ENCODE measurements at places on chromosomes 12 and 14.

GRCh38 chr12:78406828-78407227 lies 457.7 kb upstream of the SYT1 start:
- DNase-seq: peak; percentile 17

- DNase-seq: no peak
These were observed 3.3 kb upstream of the P3H3 start for GRCh38 chr12:6824901-6825381.

- DNase-seq: no peak
These were observed 10.7 kb upstream of the HSP90AA1 start for GRCh38 chr14:102097441-102098135.

DNA sequence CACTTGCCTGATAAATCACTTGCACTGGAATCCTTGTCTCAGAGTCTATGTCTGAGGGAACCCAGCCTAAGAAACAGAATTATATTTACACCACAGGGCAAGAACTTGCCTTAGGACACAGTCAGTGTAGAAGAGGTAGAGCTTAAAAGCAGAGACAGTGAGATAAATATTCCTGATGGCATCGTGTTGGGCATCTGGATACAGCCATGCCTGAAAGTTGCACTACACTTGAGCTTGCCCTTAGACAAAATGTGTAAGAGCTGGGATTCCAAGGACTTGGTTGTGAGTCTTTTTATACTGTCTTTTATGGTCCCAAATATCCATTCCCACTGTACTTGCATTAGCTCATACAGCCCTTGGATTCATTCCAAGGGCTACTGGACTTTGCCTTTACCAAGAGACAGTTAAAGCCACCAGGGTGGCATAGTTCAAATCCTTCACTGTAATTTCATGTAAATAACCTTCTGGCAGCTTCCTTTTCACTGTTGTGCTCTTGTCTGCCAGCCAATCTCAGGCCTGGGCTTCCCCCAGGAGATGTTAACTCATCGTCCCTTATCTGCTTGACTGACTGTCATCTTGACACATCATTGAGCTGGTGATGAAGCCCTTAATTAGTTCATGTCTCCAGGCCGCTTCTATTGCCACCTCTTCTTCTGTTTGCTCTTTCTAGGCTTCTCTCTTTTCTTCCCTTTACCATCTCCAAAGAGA lies 577.9 kb upstream of the TBX3 start:
- no peak for DNase-seq

- no peak for DNase-seq
These were observed 54.2 kb downstream of the PPP1R36 start for GRCh38 chr14:64604001-64604400.
